Stimulated activated CD4-positive, alpha-beta T cell treated with anti-CD3 and anti-CD28 coated beads, Interleukin-1b, Interleukin-23, amount 100 ng/mL, for 1 hour (primary cell): ENCODE measurements at places on chromosomes 2 and 18.

DNA sequence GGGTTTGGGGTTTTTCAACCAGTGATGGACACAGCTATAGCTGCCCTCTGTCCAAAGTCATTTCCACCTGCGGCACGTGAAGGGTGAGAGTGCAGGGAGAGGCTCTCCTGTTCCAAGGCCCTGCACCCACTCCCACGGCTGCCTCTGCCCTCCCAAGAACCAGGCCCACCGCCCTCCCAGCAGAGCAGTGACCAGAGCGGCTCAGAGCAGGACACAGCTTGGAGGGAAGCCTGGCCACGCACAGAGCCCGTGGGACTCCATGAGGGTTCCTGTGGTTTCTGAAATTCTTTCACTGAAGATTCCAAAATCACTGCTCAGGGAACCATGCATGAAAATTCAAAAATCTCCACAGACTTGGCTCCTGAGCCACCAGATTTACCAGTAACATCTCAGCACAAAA is 67.3 kb upstream of the SALL3 start:
- DNase-seq, result no peak

DNA sequence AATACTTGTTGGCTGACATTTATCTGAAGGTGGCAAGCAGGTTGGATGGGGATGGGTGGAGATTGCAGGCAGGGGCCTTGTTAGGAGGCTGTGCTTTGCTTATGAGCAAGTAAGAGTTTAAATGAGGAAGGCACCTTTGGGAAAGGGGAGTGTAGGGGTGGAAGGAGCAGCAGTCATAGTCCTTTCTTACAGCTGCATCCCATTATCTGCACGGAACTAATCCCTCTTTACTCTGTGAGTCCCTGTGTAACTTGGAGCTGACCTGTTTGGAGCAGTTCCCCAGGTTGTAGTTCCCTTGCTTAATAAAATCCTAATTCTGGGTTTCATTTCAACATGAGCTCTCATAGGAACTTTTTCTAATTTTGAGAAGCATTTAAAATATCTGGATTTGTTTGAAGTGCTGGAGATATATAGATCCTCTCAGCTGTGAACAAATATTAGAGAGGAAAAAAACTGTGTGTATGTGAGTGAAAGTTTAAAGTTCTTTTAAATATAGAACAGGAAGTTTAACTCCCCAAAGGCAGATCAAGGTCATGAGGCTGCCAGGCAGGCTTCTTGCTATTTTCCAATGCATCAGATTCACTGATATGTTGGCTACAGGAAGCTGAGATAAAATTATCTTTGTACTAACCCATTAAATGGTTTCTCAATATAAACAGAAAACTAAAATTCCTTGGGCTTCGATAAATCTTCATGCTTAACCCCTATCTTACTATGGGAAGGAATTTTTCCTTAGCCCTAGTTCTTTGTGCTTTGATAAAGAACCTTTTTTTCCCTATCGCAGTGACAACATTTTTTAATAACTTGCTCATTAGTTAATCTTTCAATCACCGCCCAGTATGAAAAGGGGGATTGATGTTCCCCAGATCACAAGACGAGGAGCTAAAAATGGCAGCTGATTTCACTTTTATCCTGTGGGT is 104.6 kb upstream of the EML6 start:
- no peak for DNase-seq

DNA sequence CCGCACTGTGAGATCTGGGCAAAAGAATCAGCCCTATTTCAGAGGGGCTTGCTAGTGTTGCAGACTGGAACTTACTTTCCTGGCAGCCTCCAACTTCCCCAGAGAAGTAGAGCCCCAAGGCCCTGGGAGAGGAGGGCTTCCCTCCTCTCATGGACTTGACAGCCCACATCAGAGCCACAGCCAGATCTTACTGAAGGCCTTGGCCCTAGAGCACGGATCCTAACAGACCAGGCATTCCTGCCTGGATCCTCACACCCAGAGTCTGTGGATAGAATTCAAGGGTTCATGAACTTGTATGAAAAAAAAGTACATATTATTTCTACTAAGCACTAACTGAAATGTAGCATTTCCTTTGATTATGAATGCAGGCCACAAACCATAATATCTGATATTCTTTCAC is 8.3 kb downstream of the WIPF1 start:
- no peak for DNase-seq

DNA sequence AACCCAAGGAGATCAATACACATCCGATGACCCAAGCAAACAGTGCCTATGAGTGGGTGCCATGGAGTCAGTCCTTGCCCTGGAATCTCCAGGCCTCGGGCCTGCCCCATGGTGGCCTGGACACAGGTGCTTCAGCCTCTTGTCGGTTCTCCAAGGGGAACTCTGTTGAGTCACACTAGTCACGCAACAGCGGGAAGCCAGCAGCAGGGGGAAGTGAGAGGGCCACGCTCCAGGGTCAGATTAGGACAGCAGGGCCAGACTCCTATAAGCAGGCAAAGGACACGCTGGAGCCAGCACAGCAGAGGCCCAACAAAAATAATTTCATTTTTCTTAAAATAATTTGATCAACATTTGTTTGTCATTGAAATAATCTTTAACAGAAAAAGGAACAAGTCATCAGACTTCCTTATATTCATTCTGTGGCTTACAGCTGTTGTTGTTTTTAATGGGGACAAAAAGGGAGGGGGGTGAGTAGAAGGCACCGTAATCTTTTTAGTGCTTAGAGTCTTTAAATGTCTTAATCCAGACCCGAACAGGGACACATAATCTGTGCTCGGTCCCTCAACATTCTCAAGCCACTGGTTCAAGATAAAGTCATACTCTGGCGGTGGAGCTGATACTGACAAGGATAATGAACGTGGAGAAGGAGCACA is 16.4 kb upstream of the ARMC9 start:
- DNase-seq, result no peak

DNA sequence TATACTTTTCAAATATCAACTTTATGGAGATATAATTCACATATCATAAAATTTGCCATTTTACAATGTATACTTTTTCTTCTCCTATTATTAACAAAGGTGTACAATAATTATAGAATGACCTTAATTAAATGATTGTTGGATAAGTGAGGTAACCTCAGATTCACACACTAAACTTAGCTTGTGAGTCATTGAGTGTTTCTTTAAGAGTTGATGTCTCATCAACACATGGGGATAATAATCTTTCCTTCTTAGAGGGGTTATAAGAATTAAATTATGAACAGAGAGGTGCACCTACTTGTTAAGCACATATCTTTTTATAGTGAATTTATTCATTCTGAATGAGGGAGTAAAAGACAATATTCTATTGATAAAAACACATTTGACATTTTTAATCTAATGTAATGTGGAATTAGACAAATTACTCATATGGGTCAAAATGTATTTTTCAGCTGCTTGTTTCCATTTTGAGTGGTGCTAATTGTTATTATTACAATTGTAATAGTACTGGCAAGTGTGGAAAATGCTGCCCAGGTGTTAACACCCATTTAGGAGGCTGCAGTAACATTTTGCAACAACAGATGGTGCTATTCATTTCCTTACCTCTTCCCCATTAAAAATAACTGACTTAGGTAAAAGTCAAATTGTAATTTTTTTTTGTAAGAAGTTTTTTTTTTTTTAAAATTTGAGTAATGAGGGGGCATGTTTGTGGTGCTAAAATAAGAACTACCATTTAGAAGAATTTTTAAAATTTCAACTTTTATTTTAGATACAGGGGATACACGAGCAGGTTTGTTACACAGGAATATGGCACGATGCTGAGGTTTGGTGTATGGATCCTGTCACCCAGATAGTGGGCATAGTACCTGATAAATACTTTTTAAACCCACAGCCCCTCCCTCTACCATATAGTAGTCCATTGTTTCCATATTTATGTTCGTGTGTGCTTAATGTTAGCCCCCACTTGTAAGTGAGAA is 32.1 kb upstream of the DYNAP start:
- no peak for DNase-seq

DNA sequence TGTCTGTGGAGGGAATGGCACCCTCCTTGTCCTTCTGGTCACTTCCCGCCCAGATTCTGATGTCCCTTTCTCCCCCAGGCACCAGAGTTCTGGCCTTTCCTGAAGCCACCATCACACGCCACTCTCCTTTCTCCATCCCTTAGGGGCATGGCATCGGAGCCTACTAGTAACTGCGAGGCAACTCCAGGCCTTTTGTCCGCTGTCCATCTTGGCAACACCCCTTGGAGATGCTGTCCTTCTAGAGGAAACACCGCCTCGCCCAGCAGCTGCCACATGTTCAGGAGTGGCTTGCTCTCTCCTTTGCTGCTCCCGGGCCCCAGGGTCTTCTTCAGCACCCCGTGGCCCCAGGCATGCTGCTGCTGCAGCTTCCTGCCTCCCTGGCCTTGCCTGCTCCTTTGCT is 267.0 kb downstream of the SRBD1 start:
- no peak for DNase-seq

DNA sequence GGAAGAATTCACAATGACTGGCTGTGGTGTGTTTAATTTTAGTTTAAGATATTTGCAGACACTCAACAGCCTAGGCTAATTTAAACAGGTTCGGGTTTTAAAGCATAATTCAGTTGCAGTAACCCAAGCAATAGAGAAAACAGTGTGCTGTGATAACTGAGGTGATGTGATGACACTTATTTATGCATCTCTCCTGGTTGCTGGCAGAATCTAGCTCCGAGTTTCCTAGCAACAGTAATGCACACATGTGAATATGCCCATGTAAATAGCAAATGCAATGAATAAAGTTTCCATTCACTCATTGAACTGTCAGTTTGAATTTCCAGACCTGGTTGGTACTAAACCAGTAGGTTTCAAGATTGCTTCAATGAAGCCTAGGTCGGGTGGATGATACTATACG is 426.5 kb downstream of the TMX3 start:
- no peak for DNase-seq

- no peak for DNase-seq
These were observed 18.3 kb downstream of the YPEL5 start for GRCh38 chr2:30165050-30165520.

DNA sequence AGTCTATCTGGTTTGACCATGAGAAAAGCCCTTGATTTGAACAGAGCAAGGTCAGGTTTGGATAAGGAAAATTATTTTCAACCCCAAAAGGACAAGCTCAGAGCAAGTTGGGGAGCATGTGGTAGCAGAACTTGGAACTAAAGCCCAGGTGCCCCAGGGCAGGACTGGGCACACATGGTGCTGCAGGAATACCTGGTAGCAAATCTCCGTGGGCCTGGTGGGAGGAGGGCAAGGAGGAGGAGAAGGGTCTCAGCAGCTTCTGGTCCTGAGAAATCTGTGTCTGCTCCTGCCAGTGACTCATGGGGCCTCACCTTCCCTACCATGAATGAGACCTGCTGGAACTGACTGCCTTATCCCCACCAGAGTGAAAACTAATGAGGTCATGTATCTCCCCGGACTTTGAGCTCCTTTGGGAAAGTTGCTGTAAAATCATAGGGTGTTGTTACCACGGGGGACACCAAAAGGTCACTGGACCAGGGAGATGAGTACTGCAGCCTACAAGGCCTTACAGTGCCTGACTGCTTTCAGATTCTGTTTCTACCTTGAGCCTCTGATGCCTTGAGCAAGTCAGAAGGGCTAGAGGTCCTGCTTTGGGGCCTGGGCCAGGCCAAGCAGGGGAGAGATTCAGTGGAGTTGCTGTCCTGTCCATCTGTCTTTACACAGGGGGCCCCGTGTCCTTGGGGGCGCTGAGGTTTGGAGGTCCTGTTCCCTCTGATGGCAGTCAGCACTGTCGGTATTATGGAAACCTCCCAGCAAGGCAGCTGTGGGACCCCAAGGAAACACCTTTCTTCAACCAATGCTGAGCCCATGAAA is 304.0 kb downstream of the MYCN start:
- no peak for DNase-seq

- DNase-seq, result no peak
These were observed 9.7 kb downstream of the KIDINS220 start for GRCh38 chr2:8827729-8828128.

DNA sequence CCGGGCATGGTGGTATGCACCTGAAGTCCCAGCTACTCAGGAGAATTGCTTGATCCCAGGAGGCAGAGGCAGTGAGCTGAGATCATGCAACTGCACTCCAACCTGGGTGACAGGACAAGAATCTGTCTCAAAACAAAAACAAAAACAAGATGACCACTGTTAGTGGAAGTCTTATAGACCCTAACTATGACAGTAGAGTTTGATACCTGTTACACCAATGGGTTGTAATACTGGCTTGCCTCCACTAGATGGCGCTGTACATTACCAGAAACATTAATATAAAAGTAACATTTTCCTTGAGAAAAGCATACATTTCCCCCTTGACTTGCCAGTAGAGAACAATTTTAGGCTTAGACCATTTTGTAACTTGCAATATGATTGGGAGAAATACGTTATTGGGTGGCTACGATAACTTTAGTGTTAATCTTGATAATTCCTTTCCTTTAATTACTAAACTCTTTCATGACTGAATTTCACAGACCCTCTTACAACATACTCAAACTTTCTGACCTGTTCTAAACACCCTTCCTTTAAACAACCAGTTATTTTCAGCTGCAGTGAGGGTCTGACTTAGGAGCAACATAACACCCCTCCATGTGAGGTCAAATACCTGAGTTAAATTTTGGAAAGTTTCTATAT is 19.5 kb downstream of the SLC25A52 start:
- peak; percentile 20 for DNase-seq

DNA sequence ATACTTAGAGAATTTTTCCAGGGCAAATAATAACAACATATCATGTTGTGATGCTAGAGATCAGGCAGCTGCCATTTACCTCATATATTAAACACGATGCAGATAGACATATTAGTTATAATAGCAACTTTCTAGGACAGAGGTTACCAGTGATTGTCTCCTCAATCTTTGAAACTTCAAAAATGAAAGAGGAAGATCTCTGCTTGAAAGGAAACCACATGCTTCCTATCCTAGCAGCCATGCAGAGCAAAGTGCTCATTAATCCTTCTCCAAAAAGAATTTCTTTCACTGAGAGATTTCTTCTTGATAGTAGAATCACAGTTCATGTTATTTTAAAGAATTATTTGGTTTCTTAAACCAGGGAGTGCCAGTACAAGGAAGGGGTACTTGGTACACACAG is 317.2 kb downstream of the CPS1 start:
- no peak for DNase-seq

DNA sequence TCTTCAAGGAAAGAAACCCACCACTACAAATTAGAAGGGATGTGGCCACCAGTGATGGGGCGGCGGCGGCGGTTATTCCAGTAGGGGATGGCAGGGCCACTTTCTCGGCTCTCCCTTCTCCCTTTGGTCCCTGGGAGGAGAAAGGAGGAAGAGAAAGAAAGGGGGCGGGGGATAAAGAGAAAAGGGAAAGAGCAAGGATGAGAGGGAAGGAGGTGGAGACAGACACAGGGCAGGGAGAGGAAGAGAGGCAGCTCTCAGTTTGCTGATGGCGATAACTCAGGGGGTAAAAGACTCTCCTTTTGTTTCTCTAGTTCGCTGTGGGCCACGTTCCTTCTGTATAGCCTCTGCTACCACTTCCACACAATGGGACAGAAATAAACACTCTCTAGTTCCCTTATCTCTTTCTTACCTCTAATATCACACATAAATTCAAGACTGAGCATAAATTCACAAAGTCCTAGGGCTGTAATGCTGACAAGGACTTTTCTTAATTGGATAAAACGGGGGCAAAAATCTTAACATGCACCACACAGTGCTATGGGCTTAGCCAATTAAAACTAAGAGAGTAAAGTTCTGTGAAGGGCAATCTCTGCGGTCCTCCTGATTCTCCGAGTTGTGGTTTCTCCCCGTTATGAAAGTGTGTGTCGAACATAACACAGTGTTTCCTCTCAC is 14.6 kb downstream of the SFT2D3 start:
- no peak for DNase-seq
